Fibroblast of lung (primary cell): ENCODE measurements at places on chromosomes 7 and 10.

GRCh38 chr10:23469596-23470237 is 30.8 kb downstream of the OTUD1 start:
- DNase-seq: no peak

DNA sequence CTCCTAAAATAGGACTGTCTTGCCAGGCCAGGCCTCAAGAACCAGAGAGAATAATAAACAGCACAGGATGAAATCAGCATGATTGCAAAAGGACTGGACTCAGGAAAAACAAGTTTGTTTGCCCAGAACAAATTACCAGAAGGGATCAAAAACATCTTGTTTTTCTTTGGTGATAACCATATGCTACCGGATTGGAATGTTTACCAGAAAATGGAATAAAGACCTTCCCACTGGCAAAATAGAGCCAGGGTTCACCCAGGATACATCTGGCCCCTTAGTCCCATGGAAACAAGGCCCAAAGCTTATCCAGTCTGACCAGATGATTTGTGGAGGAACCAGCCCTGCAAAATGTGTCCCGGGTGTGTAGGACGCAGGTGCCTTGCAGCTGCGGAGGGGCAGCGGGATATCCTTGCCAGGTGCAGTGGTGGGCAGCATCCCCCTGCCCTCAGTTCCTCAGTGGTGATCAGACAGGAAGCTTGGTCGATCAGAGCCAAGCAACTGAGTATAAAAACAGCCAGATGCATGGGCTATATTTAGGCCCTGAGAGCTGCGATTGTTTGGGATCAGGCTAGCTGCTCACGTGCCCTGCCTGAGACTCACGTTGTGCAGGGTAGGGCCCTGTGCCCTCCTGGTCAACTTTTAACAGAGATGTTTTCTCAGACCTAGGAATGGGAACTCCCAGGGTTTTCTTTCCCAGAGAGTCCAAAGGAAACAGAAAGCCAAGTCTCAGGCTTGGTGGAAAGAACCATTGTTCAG is 4.6 kb upstream of the ZNF22 start:
- DNase-seq: no peak

DNA sequence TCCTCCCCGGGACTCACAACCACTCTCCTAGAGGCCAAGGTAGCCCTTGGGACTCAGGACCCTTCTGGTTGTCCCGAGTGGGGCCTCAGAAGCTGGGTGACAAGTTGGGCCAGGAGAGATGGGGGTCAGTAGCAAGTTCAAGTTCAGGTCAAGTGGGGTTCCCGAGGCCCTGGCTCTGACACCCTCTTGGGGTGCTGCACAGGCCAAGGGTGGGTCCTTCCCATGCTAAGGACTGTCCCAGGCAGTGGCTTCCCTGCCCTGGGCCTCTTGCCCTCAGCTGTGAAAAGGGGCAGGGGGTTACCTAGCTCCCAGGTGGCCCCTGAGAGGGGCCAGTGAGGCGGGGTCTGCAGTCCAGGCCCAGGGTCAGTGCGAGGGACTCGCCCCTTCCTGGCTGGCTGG is 115.4 kb upstream of the TNRC18 start:
- no peak for DNase-seq

DNA sequence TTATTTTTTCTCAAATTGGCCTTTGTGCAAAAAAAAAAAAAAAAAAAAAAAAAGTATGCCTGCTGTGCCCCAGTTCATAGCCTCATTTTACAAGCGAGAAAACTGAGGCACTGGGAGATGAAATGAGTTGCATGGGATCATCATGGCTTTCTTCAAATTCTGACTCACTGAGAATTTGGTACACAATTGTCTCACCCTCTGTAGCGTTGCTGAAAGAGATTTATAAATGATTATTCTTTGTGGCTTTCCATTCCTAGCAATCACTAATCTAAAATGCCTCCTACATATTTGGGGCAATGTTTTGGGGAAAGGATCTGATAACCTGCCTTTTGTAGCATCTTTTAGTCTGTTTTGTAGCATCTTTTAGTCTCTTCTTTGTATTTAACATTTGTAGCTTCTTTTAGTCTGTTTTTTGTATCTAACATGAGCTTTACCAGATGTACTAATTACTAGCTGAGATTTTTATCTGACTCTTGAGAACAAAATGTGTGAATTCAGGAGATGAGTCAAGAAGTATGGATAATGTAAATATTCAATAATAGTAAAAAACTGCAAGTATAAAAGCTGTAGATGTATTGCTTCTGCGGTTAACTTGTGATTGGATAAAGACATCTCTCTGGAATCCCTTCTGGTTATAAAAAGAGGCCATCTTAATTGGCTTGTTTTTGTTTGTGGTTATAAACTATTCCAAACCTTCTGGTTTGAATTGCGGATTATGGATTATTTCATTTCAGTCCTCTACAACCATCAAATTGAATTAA is 161.4 kb downstream of the ARID5B start:
- no peak for DNase-seq

GRCh38 chr10:132516771-132517725 is 20.5 kb upstream of the INPP5A start:
- DNase-seq: peak; percentile 96

DNA sequence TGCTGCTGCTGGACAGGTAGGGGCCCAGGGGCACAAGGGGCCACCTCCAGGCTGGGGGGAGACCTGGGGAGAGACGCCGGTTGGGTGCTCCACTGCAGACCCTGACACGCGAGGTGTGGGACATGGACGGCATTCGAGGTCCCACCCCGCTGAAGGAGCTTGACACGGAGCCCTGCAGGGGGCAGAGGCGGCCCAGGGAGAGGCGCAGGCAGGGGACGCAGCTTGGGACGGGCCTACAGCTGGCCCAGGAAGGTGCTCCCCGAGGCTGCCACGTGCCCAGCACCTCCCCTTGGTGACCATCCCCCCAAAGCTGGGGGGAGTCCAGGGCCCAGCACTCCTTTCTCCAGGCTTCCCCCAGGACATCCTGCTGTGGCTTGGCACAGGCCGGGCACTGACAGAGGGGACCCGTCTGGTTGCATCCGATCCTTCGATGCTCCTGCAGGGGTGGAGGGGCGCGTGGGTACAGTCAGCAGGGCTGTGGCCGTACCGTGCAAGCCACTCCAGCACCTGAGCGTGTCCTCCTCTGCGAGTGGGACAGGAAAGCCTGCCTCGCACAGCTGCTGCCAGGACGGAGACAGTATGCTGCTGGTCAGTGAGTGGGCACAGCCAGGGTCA is 174.4 kb downstream of the ELFN1 start:
- DNase-seq: no peak

GRCh38 chr7:18125476-18125875 is 97.8 kb upstream of the PRPS1L1 start:
- peak; percentile 33 for DNase-seq

GRCh38 chr10:97200616-97201015 is 14.9 kb upstream of the SLIT1 start:
- no peak for DNase-seq

DNA sequence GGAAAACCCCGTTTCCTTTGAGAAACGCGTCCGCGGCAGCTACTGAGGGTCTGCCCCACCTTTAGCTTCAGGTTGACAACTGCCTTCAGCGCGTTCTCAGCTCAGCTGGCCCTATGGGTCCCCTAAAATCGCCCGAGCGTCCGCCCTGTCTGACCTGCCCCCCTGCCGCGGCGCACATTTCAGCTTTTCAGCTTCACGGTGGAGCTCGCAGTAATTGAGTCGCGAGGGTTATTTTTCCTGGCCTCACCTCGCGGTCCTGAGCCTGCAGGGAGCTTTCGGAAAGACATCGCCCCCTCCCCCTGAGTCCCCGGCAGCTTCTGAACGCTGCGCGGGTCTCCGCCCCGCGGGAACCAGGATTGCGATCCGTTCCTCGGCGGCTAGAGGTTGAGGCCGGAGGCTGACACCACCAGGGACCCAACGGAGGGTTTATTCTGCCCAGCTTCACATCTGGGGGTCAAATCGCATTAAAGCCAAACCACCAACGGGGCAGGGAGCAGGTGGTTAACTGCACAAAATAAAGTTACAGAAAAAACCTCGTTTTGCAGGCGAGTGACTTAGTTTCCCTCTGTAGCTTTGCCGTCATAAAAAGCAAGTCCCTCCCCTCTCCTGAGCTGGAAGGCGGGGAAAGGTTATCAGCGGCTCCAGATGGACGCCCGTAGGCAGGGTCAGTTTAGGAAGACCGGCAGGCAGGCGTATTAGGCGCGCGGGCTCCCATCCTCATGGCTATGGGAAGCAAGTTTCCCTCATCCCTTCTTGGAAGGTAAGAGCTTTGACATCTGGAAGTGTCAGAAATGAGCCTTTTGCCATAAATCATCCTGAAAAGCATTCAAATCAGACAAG is 11.0 kb downstream of the TWIST1 start:
- DNase-seq: no peak

GRCh38 chr7:77729574-77730348 is 33.5 kb downstream of the RSBN1L start:
- peak; percentile 43 for DNase-seq

DNA sequence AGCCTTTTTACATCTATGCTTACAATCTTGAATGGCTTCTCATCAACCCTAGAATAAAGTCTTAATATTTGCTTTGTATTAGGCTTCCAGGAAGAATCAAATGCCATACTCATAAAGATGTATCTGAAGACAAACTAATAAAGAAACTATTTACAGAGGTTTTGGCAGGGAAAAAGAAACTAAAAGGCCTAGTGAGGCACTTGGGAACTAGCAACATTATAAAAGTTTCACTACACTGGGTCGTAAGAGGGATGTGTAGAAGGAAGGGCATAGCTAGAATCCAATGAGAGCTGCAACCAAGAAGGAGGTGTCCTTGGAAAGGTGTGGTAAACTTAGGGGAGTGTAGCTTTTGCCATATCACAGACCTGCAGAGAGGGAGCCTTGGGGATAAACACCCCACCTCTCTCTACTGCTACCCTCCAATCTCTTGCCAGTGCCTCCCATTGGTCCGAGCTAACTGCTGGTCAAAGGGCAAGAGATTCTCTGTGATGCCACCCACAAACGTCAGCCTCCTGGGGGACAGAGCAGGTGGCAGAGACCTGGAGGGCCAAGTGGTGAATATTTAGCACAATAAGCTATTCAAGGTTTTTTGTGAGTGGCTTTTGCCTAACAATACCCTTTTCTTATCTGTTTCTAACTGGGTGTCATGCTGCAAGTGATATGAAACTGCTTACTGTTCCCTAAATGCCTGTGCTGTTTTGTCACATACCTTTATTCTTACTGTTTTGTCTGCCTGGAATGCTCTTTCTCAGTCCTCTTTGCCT is 60.7 kb downstream of the CPED1 start:
- DNase-seq: no peak

DNA sequence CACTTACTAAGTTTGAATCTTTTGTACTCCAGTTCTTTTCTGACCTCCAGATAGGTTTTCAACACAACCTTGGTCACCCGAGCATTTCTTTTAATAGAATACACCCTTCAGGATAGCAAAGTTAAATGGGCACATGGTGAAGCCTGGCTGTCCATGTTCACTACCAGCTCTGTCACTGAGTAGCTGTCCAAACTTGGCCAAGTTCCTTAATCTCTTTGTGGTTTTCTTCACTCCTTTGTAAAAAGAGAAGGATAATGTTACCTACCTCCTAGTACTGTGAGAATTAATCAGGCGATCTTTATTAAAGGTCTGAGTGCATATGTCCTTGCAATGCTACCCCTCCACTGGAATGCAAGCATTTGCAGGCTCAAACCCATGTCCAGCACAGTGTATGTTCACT is 128.1 kb upstream of the PTPRZ1 start:
- DNase-seq: no peak

GRCh38 chr10:32963096-32963495 is 5.1 kb upstream of the ITGB1 start:
- DNase-seq: peak; percentile 88
